ENCODE measurements at places on chromosomes 6 and 20.

- peak; percentile 74 for DNase-seq
Observed at GRCh38 chr6:107653183-107653580, 163.3 kb downstream of the SOBP start.

DNA sequence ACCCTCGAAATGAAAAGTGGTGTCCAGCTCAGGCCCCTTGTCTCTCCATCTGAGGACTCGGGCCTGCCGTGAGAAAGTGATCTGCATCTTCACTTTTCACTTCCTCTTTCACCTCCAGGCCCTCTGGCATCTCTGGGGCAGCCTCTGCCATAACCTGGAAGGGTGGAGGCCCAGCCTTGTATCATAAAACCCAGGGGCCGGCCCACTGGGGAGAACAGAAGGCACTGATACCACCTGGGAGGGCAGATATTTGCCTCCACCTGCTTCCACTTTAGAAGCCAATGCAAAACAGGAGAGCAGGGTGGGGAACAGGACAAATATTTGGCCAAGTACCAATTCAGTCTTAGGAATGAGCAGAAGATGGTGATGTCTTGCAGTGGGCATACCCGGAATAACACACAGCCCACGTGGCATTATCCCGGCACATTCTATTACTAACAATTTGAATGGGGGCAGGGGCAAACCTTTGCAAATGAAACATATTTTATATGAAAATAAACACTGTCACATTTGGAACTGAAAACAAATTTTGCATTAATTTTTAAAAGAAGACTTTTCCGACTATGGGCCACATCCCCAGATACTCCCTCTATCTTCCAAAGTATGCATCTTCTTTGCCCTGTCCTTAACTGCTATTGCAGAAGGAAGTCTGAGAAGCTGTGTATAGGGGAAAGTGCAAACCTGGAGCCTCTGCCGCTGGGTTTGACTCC, 69.2 kb upstream of the TBC1D7 start:
- no peak for DNase-seq

DNA sequence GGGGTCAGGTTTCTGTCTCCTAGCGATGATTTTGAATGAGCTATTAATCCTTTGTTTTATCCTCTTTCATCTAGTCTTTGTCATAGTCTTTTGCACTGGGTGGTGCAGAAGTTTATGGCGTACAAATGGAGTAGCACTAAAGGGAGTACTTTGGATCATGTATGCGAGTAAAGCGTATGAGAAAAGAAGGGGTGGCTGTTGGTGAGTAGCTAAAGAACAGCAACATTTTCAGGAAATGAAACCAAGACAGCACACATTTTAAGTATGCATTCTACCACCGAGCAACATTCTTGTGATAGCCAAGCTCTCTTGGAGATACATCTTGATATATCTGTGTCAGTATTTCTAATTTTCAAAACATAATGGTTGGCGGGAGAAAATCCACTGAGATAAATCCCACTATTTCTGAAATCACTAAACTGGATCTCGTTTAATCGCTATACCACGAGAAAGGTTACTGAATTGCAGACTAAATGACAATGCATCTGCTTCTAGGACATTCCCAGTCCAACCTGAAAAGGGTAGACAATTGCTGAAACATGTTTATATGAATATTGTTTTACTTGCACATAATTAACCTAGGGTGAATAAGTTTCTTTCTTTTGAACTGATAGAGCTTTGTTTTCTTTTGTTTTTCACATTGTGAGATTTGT, 196.1 kb downstream of the TRIM27 start:
- DNase-seq: no peak

DNA sequence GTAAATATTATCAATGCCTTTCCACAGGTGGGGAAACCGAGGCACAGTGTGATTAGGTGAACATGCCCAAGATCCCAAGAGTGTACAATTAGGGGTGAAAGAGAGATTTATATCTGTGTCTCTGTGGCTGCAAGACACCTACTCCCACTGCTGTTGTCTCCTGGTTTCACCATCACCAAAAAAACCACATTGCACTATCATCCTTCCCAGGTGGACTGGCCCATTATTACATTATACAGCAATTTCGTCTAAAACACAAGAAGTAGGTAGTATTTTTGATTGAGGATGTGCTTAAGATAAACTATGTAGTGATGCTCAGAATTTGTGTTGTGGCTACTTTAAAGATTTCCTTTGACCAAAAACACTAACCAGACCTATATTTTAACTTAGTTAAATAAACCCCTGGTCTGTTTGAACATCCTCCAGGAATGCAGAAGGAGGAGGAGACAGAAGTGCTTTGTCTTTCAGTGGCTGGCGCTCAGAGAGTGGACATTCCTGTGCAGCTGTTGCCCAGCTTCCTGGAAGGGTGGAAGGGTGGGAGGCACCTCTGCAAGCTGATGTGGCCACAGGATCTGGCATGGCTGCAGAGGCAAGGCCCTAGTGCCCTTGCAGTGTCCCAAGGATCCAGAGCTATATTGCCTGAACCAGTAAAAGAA, 23.8 kb downstream of the DCBLD1 start:
- DNase-seq: no peak

- DNase-seq: no peak
Observed at GRCh38 chr6:21907291-21907690, 313.7 kb downstream of the SOX4 start.

DNA sequence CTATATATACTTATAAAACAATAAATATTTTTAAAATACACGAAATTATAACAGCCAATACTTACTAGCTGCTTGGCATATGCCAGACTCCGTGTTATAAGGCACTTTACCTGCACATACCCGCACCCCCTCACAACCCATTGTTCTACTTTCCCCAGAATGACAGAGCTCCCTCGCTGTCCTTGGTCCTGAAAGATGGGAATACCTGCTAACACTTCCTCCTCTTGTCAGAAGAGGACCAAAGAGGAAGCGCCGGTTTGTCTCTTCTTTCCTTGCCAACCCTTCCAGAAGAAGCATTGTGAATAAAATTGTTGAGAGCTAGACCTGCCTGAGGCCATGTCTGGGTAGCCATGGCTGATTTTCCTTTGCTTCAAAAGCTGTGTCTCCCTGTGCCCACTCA, 149.3 kb downstream of the PTPRT start:
- no peak for DNase-seq

DNA sequence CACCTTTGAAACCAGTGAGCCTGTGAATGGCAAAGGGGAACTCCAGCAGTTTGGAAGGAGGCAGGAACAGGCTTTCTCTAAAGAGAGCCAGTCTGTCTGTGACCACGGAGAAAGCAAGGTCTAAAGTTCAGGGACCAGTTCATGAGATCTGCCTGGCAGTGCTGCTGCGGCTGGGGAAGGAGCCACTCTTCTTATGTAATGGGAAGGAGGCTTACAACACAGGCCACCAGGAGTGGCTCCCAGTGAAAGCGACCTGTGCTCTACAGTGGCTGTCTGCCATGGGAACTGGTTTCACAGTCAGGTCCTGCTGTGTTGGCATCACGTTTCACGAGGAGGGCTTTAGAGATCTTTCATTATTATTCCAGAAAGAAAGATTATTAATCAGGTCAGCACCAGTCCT, 291.9 kb upstream of the PRDM1 start:
- DNase-seq: no peak

GRCh38 chr6:28996844-28997510, 8.1 kb downstream of the ZNF311 start:
- no peak for DNase-seq

DNA sequence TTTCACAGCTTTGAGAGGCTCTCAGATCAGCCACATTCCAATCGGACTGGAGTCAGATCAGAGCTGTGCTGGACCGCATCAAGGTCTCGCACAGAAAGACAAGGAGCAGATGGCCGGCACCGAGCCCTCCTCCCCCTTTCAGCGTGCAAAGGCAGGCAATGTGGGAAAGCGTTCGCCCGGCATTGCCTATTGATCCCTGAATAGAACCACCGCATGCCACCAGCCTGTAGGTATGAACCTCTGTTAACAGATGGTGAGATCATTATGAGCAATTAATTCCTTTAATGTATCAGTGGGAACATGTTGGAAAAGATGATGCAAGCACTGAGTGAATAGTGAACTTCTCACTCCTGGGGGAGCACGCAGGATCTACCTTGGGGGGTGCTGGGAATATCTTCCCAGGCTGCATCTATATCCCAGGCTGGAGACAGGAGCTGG, 117.5 kb upstream of the ID4 start:
- DNase-seq: peak; percentile 15

- DNase-seq: no peak
Observed at GRCh38 chr6:32953775-32954174, 878 bp upstream of the HLA-DMA start.

DNA sequence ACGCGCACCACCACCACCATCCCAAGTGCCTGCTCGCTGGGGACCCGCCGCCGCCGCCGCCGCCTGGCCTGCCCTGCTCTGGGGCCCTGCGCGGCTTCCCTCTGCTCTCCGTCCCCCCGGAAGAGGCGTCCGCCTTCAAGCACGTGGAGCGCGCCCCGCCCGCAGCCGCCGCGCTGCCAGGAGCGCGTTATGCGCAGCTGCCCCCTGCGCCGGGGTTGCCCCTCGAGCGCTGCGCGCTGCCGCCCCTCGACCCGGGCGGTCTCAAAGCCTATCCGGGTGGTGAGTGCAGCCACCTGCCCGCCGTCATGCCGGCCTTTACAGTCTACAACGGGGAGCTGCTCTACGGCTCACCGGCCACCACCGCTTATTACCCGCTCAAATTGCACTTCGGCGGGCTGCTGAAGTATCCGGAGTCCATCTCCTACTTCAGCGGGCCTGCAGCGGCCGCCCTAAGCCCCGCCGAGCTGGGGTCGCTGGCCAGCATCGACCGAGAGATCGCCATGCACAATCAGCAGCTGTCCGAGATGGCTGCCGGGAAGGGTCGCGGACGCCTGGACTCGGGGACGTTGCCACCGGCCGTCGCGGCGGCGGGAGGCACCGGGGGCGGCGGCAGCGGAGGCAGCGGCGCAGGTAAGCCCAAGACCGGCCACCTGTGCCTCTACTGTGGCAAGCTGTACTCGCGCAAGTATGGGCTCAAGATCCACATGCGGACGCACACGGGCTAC, 7.2 kb downstream of the PRDM13 start:
- peak; percentile 60 for DNase-seq

- no peak for DNase-seq
Observed at GRCh38 chr6:144721232-144721631, 436.1 kb downstream of the UTRN start.

- DNase-seq: no peak
Observed at GRCh38 chr6:31081872-31082271, 30.5 kb downstream of the C6orf15 start.

DNA sequence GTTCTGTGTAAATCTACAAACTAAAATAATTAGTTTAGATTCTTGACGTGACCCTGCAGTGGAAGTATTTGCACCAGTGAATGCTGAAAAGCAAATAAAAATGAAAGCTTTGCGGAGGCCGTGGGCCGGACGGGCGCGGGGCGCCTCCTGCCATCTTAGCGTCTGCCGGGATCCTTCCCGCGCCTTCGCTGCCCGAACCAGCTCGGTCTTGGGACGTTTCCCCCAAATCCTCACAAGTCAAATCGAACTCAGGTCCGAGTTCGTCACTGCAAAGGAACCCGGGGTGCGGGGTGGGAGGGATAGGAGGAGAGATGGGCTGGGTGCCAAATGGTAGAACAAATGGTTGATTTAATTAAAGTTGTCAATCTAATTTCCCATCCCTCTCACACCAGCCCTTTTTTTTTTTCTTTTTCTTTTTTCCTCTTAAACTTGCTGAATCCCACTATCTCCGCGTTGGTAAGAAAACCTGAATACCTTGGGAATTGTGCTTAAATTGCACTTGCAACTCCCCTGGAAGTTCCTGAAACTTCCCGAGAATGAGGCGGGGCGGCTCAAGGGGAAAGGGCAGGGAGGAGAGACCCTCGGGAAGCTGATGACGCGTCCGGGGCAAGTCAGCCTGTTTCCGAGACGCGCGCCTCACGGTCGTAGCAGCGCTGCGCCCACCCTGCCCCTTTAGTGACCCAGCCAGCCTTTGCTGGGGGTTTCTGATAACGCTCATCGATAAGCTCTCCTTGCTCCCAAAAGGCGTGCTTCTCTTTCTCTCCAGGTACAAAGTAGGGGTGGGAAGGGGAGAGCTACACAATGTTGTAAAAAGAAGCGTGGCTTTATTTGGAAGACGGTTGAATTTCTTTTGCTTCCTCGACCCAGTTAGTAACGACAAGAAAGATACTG, 1.8 kb downstream of the GJA1 start:
- DNase-seq: peak; percentile 59

DNA sequence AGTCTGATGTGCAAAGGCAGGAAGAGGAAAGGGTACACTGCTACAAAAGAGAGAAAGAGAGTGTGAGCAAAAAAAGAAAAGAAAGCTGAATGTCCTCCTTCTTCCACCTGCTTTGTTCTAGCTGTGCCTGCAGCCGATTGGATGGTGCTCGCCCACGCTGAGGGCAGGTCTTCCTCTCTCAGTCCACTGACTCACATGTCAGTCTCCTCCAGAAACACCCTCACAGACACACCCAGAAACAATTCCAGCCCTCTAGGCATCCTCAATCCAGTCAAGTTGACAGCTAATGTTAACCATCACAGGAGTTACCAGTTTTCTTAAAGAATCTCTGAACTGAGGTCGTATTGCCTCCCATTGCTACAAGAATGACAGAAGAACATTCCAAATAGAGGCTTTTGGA, 411.9 kb upstream of the SASH1 start:
- no peak for DNase-seq

DNA sequence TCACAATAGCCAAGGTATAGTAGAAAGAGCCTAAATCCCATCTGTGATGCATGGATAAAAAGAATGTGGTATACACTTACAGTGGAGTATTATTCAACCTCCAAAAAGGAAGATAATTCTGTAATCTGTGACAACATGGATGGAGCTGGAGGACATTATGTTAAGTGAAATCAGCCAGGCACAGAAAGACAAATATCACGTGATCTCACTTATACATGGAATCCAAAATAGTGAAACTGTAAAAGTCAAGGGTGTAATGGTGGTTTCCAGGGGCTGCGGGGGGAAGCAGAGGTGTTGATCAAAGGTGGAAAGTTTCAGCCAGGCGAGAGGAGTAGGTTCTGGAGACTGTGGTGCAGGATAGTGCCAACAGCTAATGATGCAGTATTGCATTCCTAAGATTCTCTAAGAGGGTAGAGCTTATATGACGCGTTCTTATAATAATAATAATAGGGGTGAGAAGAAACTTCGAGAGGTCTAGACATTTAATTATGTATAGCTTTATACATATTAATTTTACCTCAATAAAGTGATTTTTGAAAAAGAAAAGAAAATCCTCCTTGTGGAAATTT, 246.1 kb downstream of the FOXA2 start:
- no peak for DNase-seq

DNA sequence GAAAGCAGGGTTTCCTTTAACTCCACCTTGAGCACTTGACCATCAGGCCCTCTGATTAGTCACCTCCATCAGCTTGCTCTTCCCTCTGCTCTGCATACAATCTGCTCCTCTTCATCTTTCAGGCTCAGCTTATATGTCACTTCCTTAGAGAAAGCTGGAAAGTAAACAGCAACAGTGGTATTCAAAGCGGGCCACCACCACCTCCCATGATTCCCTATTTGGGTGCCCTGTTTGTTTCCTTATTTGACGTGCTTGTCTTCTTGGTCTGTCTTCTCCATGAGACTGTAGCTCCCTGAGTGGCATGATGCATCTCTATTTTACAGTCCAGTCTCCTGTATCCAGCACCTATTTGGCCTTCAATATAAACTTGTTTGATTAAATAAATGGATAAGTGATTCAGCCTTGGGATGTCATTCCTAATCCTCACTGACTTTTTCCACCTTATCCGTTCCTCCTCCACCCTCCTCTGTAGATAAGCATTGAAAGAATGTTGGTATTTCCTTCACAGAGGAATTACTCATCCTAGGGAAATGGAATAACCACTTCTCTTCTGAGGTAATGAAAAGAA, 102.8 kb upstream of the SGK1 start:
- no peak for DNase-seq

- no peak for DNase-seq
Observed at GRCh38 chr6:21739838-21740237, 146.3 kb downstream of the SOX4 start.

GRCh38 chr6:43287717-43288679, 10.1 kb upstream of the SLC22A7 start:
- no peak for DNase-seq
